Thyroid gland (tissue), 4 donors: ENCODE measurements at places on chromosomes 16 and 17. TPM values are rescaled to one million over a fixed set of nuclear protein-coding genes. Genes with fewer than 3 reads are reported as not detected.

PRR15L gene
- total RNA-seq = 63.6 TPM

ALOXE3 gene
- total RNA-seq = not detected

GRCh38 chr17:31595076-31595475 is 203.6 kb downstream of the RAB11FIP4 start:
- H3K4me3 ChIP-seq = no peak overlapping the region
- no peaks in the 10 kb centered on the region for H3K27me3 ChIP-seq
- no peak overlapping the region for H3K27ac ChIP-seq
- no peak for DNase-seq

GRCh38 chr17:80664217-80664790 is 119.7 kb downstream of the RPTOR start:
- H3K4me3 ChIP-seq = no peak overlapping the region
- no peaks in the 10 kb centered on the region for H3K36me3 ChIP-seq
- DNase-seq = no peak
- no peaks in the 10 kb centered on the region for H3K27me3 ChIP-seq
- peaks cover 6% of the 10 kb centered on the region for H3K4me1 ChIP-seq
- H3K27ac ChIP-seq = no peak overlapping the region

DNA sequence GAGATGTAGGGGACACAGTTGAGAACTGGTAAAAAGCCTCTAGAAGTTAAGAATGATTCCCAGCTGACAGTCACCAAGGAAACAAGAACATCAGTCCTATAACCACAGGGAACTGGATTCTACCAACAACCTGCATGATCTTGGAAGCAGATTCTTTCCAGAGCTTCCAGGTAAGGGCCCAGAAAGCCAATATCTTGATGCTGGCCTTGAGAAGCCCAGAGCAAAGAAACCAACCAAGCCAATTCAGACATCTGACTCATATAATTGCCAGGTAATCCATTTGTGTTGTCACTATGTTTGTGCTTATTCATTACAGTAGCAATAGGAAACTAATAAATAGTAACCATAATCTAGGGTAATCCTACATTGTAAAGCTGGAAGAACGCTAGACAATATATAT is 81.6 kb downstream of the CACNG1 start:
- no peaks in the 10 kb centered on the region for H3K36me3 ChIP-seq
- H3K4me1 ChIP-seq = no peaks in the 10 kb centered on the region
- no peaks in the 10 kb centered on the region for H3K27me3 ChIP-seq
- DNase-seq = no peak

- no peaks in the 10 kb centered on the region for H3K4me1 ChIP-seq
- no peaks in the 10 kb centered on the region for H3K36me3 ChIP-seq
- no peaks in the 10 kb centered on the region for H3K27me3 ChIP-seq
- H3K27ac ChIP-seq = no peak overlapping the region
- no peak for DNase-seq
- H3K4me3 ChIP-seq = no peak overlapping the region
These were observed 10.0 kb downstream of the TPPP3 start for GRCh38 chr16:67383284-67383683.
